ENCODE measurements at places on chromosomes 1 and 21.

DNA sequence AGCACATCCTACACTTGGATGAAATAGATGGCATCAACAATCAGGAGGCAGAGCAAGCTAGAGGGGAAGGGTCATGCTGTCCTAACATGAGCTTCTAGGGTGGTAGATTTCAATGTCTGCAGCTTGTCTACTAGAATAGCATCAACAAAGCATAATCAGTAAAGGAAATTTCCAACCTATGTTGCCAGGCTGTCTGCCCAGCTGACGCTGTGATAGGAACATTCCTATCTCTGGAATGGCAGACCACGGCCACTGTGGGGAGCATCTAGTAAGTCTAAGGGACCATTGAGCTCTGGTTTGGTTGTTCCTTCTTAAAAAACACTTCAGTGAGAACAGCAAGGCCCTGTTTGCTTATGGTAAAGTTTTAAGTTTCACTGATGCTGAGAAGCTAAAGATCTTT lies 206.8 kb downstream of the PAPPA2 start:
- no peak for DNase-seq

- DNase-seq, result no peak
Observed at GRCh38 chr1:6942990-6943389, 157.7 kb downstream of the CAMTA1 start.

GRCh38 chr1:64659478-64660138 lies 85.3 kb upstream of the RAVER2 start:
- DNase-seq, result no peak

DNA sequence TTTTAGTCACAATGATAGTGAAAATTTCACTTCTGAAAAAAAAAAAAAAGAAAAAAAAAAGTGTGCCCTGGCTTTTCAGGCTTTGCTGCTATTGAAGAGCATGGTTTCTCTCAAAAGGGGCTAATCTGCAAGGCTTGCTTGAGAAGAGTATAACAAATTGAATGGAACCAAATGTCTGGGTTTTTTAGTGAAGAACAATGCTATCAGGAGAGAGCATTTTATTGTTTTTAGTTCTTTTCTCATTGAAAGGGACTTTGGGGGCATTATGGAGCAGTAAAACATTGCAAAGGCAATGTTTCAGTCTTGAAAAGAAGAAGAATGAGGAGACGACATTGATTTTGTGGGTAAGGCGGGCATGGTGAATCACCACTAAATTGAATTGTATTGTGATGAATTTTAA lies 28.2 kb downstream of the VCAM1 start:
- DNase-seq, result no peak

- DNase-seq, result no peak
Observed at GRCh38 chr1:29630756-29631155, 394.4 kb downstream of the PTPRU start.

DNA sequence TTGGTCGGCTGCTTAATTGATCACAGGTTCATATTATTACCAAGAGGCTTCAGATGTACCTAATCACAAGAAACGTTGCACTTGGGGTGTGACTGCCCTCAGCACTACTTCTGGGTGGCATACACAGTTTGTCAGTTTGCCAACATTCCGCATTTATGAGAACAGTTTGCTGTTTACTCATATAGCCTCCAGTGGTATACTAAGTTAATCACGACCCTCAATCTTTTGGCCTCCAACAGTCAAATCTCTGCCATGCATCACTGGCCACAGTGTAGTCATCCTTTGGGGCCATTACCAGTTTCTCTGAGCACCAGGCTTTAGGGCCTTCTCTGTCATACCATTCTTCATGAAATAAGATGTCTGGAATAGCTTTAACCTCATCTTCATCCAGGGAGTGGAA lies 62.8 kb upstream of the BCL9 start:
- no peak for DNase-seq

DNA sequence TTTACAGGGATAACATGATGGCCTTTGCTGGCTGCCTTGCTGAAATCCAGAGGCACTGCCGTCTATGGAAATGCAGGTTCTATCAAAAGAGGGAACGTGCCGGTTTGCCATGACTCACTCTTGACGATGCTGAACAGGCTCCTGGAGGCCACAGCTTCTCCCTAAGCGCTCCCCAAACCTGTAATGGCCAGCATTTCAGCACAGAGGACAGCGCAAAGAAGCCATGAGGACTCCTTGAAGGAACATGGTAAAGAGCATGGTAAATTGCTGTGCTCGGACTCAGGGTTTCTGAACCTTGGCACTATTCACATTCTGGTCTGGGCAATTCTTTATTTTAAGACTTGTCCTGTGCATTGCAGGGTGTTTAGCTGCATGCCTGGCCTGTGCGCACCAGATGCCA lies 217.5 kb downstream of the CAMTA1 start:
- no peak for DNase-seq

- no peak for DNase-seq
Observed at GRCh38 chr1:52907068-52907811, 14.3 kb downstream of the ECHDC2 start.

- no peak for DNase-seq
Observed at GRCh38 chr1:5856246-5856815, 135.9 kb downstream of the NPHP4 start.

DNA sequence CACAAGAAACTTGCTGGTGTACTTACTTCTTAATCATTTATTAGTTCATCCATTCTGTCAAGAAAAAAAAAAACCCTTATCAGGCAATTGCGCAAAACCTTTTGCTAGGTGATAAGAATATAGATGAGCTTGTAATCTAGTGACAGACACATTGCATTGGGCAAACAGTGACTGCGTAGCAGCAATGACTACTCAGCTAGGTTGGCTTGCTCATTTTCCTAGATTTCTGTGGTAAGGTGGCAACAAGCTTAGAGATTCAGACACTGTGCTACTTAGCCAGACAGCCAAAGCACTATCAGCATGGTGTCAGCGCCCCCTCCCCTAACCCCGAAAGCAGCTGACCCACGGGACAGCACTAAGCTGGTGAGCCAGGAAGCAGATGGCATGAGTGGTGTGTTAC lies 203.1 kb downstream of the BARHL2 start:
- no peak for DNase-seq

GRCh38 chr1:71766748-71767147 lies 515.6 kb downstream of the NEGR1 start:
- no peak for DNase-seq

GRCh38 chr1:220769205-220769604 lies 17.5 kb upstream of the MTARC1 start:
- DNase-seq, result no peak

GRCh38 chr1:14064649-14065442 lies 364.9 kb downstream of the PRDM2 start:
- no peak for DNase-seq

DNA sequence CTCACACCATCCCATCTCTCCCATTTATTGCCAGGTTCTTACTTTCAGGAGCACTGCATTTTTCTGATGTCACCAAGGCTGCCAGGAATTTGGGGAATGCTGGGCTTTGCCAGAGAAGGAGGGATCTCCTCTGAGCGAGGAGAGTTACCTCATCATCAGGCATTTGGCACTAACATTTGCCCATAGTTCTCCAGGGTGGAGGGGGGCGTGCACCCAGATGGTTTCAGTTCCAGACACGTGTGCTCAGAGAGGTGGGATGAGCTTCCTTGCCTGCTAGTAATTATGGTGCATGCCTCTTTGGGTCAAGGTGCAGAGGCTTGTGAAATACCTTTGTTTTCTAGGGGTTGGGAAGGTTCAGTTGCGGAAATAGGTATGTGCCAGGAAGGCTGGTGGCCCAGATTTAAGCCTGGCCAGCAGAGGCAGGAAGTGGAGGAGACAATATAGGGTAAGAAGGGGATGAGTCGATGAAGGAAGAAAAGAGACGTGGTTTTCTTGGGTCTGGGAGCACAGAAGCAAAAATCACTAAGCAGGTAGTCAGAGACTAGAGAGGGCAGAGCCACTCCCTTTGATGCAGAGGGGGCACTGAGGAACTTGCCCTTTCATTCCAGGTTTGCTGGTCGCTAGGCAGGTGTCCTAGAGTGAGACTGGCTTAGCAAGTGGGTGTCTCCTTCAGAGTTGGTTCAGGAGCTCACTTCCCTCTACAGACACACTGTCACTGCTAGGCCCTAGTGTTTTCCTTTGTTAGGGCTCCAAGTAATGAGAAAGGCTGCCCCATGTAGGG lies 7.2 kb downstream of the TUFT1 start:
- DNase-seq, result no peak
